ENCODE measurements at places on chromosomes 13 and 19.

GRCh38 chr19:38634757-38635482, 12.5 kb upstream of the ACTN4 start:
- DNase-seq = peak; percentile 61

DNA sequence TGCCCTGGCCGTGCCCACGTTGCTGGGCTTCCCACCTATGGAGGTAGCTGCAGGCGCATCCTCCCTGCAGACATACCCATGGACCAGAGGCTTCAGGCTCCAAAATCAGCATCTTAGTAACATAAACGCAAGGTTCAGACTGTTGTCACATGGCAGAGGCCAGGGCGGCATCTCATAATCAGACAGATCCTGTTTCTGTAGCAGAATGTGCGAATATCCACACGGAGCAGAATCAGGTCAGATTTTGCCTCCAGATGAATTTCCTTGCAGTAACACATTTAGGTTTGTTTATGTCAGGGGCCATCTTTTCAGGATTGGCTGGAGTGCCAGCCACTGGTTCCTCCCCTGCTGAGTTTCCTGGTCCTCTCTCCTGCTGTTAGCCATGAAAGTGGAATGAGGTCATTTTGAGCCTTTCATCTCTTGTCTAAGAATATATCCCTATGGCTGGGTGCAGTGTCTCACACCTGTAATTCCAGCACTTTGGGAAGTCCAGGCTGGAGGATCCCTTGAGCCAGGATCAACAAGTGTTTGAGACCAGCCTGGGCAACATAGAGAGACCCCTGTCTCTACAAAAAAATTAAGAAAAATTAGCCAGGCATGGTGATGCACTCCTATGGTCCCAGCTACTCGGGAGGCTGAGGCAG, 20.5 kb downstream of the SMARCA4 start:
- DNase-seq = no peak

- DNase-seq = no peak
Observed at GRCh38 chr19:19259741-19260140, 13.4 kb downstream of the TM6SF2 start.

GRCh38 chr19:44628793-44629192, 14.9 kb upstream of the PVR start:
- no peak for DNase-seq

- no peak for DNase-seq
Observed at GRCh38 chr13:66415444-66415843, 814.7 kb downstream of the PCDH9 start.

DNA sequence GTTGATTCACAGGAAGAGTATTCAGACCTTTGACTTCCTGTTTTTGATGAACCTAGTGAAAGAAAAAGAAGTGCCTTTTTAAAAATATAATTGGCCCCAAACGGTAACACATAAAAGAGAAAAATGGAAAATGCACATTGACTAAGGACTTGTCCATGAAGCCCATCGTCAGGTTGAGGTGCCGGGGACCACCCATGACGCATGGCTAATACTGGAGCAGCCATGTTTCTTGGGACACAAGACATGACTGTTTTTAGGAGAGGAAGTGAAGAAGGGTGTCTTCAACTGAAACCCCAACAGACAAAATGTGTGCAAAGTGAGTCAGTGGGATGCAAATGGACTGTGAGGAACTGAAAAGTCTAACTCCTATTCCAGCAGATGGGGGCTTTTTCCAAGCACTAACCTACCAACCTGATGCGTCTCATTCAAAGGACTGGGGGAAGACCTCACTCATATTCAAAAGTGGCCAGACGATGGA, 459.4 kb downstream of the FOXO1 start:
- DNase-seq = no peak

DNA sequence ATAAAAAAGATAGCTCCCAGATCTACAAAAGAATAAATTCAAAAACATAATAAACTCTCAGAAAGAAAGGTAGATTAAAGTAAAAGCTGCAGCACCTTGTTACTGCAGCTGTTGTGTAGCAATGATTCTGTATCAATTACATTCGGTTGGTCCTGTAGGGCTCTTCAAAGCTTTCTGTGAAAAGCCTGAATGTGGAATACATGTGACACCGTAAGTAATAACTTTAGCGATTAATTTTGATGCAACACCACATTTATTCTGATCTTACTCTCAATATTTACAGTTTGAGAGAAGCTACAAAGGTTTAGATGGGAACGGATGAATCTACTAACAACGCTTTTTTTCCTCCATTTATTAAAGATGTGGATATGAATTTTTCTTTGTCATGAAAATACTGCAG, 279.2 kb downstream of the DACH1 start:
- no peak for DNase-seq

GRCh38 chr13:92806215-92806614, 420.4 kb upstream of the GPC6 start:
- no peak for DNase-seq

- DNase-seq = no peak
Observed at GRCh38 chr13:99344610-99345208, 37.5 kb upstream of the GPR183 start.

- no peak for DNase-seq
Observed at GRCh38 chr19:38519988-38520387, 86.5 kb downstream of the RYR1 start.

- DNase-seq = no peak
Observed at GRCh38 chr13:99228737-99229691, 28.4 kb downstream of the UBAC2 start.

DNA sequence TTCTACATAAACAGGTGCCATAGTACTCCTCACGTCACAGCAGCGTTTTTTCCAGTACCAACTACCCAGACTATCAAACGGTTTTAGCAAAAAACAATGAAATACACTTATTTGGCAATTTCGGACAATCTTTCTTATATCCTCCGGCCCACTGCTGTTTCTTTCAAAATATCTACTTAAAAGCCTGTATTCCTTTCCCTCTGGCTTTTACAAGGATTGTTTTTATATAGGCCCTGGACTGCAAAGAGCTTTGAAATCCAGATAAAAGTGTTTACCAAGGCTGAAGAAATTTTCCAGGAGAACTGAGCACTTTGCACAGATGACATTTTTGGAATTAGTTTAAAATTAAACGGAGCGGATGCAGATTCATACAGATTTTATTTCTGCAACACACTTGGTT, 255.9 kb upstream of the STARD13 start:
- no peak for DNase-seq

Data from stimulated activated CD4-positive, alpha-beta T cell treated with anti-CD3 and anti-CD28 coated beads, Interleukin-12 subunit alpha, Interleukin-12 subunit beta, amount 100 ng/mL, for 48 hours (primary cell).